ENCODE measurements at places on chromosomes 2 and 18.

- DNase-seq, result no peak
These were observed 31.0 kb downstream of the KIF1A start for GRCh38 chr2:240789051-240789453.

DNA sequence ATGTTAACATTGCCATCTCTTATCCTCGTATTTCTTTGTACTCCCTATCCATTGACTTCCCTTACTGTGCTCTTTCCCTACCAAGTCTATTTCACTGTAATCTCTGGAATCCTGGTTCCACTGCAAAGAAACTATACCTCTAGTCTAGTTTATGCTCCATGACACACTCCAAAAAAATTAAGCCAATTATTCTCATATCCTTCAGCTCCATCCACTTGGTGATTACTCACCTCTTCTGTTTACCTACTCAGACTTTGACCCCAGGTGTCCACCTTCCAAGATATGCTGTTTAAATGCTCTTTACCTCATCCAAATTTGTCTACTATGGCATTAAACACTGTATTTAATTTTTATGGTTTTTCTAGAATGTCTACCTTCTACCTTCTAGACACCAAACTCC is 137.9 kb downstream of the ATAD2B start:
- DNase-seq, result no peak

GRCh38 chr18:64083916-64084315 is 65.0 kb downstream of the LINC00305 start:
- no peak for DNase-seq

- no peak for DNase-seq
These were observed 782.8 kb downstream of the BCL11A start for GRCh38 chr2:59770651-59771050.
